ENCODE measurements at places on chromosomes 11 and 22.

- no peak for DNase-seq
These were observed 21.6 kb downstream of the TUG1 start for GRCh38 chr22:30990690-30991089.

DNA sequence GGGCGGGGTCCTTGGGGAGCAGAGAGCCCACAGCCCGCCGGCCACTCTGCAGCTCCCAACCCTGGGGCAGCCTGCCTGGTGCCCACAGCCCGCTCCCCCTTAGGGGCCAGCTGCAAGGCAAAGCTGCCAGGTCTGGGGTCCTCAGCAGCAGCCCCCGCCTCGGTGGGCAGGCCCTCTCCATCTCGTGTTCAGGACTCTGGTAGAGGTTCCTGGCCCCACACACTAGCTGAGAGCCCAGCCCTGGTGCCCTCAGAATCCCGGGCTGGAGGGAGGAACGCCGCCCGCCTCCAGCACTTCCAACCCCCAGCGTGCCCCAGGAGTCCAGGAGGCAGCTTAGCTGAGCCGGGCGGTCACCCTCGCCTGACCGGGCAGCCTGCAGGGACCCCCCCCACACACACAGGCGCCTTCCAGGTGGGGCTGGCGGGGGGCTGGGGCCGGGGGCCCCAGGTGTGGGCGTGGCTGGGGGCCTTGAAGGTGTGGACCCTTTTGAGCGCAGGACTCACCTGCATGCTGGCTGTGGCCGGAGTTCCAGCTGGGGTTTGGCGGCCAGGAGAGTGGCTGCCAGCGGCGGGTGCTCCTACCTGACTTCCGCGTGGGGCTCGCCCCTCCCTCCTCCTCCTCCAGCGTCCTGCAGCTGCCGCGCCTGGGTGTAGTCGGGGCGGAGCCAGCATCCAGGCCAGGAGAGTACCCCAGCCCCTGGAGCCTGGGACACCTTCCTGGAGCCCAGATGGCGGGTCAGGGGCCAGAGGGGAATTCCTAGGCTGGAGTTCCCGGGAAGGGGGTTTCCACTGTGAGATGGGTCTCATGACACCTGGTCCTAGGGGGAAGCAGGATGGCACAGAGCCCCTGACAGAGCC, at the start of gene ANO9:
Gene ANO9 (minus strand): TSS at position 594 of the 857 bp plus-strand sequence. CDS start 85 bp downstream, at position 509.
- no peak for DNase-seq

DNA sequence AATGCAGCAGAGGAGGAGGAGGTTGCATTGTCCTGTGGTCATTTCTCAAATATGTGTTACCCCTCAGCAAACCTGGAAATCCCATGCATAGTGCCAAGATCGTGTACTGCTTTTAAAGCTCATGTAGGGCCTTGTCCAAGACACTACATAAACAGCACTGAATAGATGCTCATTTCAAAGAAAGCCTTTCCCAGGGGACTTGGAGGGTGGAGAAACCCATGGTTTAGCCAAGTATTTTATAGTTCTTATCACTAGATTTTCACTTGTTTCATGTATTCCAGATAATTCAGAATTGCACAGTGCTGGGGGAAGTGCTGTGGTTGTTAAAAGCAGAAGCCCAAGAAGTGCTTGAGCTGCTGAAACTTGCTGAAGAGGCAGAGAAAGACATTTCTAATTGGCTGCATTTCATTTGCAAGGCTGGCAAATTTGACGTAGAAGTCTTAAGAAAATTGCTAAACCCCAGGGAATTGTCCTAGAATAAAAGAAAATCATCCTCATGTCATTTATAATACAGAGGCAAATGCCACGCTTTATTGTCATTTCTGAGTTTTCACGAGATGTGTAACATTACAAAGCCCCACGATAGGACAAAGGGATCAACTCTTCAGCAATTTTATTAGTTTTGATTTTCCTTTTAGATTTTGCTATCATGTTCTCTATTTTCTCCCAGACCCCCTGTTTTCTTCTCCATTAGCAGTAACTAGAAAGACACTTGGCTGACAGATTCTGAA, 20.1 kb downstream of the CSRP3 start:
- DNase-seq = no peak

- DNase-seq = no peak
These were observed 13.7 kb downstream of the CHADL start for GRCh38 chr22:41226723-41227655.

DNA sequence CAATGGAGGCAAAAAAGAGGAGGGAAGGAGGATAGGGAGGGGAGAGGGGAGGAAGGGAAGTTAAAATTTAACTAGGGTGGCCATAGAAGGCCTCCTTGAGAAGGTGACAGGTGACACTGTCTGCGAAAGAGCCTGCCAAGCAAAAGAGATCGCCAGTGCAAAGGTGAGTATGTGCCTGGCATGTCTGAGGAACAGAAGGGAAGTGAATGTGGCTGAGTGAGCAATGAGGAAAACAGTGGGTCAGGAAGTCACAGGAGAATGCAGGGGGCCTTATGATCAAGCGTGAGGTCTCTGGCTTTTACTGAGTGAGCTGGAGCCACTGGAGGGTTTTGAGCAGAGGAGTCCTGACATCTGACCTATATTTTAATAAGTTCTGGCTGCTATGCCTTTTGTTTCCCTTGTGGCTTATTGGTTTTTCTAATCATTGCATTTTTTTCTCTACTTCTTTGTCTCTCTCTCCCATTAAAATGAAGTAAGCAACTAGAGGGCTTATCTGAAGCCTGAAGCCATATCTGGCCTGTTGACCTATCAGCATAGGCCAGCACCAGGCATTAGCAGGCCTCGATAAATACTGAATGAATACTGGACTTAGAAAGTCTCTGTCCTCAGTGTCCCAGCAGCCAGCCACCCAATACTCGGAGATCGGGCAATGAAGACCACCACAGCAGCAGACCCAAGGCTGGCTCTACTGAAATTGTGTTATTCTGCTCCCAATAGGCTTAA, 5.6 kb downstream of the AP1B1 start:
- DNase-seq = no peak

GRCh38 chr11:111526501-111526900, 11.9 kb downstream of the HOATZ start:
- DNase-seq = no peak

DNA sequence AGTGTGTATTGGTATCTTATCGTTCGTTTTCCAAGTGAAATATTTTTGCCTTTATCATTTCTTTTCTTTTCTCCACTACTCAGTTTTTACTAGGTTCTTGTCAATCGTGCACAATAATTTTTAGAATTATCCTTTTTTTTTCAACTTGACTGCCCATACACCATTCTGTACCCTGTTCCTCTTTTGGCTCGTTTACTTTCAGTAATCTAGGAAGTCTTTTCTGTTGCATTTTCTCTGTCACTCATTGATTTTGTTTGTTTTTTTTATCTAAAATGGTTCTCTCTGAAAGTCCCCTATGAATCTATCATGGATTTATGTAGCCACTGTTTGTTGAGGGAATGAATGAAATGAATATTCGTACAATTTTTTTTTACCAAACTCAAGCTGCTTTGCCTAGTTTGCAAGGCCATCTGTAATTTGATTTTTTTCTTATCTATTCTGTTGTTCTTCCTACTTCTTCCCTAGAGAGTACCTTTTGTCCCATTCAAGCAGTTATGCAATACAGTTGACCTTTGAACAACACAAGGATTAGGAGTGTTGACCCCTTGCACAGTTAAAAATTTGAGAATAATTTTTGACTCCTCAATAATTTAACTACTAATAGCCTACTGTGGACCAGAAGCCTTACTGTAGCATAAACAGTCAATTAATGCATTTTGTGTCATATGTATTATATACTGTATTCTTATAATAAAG, 166.3 kb downstream of the TMEM135 start:
- DNase-seq = no peak

DNA sequence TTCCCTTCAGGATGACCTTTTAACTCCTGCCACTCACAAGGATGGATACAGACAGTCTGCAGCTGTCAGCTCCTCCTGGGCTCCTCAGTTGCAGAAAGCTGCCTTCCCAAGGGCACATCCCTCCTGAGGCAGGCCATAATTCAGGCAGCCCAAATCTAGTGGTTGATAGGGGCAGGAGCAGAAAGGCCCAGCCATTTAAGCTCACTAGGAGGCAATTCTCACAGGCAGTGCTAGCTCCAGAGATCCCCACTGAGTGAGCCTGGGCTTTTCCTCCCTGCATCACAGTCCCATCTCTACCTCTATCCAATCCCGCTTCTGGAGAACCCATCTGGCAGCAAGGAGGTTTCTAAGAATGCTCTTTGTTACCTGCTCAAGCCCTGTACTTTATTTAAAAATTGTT, 200.6 kb downstream of the ARHGAP42 start:
- DNase-seq = no peak
